ENCODE measurements at places on chromosomes 3 and 15. TPM values are rescaled to one million over a fixed set of nuclear protein-coding genes. Genes with fewer than 3 reads are reported as not detected.

GRCh38 chr3:66099541-66100065, 60.9 kb upstream of the MAGI1 start:
- DNase-seq = peak; percentile 12

The POPDC2 gene
- total RNA-seq = not detected

DNA sequence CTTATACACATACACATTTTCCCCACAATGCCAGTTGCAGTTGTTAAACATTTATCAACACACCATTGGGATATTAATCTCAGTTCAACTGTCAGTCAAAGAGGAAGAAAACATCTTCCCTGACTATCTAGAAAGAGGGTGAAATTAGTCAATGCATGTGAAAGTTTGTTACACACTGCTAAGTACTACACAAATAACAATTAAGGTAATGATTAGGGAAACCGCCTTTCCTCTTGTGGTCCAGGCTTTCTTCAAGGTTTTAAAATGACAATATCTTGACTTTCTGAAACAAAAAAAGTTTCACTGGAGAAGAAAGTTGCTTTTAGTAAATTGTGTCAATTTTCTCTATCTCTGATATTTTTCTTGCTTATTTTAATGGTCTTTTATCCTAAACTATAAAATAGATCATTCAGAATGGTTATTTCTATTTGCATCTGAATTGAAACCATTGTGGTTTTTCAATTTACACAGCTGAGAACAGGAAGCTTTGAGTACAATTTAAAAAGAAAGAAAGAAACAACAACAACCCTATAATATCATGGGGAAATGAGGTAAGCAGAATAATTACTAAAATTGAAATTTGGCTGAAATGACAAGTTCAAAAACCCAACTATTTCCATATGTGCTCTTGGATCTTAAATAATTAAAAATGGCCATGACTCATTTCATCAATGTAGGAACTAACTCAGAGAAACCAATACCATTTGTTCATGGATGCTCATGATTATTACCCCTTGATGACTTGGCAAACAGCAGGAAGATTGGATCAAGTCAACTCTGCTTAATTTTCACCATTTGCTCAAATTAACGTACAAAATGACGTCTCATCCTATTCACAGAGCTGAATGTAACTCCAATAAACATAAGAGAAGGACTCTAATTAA, 31.7 kb downstream of the GPR149 start:
- DNase-seq = no peak

- DNase-seq = no peak
These were observed 61.0 kb downstream of the ISG20 start for GRCh38 chr15:88699861-88700260.

GRCh38 chr3:132912416-132912753, 125.8 kb upstream of the TMEM108 start:
- no peak for DNase-seq

All from SJSA1 (cell line).